Umbilical cord (tissue), 2 donors: ENCODE measurements at places on chromosomes 1 and 21. TPM values are rescaled to one million over a fixed set of nuclear protein-coding genes. Genes with fewer than 3 reads are reported as not detected.

The LDLRAD1 gene
- 0.72 TPM for total RNA-seq

The PLA2G2F gene
- 1.2 TPM for total RNA-seq

The CA6 gene
- not detected for total RNA-seq

The AZIN2 gene
- total RNA-seq, result 4.6 TPM

The PTPRU gene
- 35.2 TPM for total RNA-seq

The CLCA1 gene
- total RNA-seq, result 0.72 TPM

The HHAT gene
- total RNA-seq, result 6.3 TPM

DNA sequence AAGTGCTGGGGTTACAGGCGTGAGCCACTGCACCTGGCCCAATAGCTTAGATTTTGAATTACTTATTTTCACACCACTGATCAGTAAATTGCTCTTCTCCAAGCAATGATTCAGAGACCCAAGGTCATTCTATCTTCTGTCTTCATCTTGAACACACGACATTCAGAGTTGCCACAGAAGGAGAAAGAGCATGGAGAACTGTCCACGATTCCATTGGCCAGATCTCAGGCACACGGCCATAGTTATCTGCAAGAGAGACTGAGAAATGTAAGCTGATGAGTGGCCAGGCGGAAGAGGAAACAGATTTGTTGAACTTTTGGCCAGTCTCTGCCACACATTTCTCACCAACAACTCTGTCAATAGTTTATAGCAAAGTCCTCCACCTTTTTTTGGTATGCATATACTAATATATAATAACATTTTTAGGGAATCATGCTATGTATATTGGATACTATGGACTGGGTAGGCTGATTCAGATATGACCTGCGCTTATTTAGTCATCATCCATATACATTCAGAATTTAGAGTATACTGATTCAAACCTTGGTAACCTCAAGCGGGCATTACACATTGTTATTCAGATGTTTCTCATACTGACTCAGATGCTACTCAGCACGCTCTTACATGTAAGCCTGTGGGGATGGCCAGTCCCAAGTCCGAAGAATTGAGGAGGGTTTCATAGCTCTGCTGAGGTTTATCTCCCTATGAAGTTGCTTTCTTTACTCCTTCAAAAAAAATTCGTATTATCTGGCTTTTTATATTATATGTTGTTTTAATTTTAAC is 25.5 kb upstream of the CAP1 start:
- DNase-seq, result no peak

DNA sequence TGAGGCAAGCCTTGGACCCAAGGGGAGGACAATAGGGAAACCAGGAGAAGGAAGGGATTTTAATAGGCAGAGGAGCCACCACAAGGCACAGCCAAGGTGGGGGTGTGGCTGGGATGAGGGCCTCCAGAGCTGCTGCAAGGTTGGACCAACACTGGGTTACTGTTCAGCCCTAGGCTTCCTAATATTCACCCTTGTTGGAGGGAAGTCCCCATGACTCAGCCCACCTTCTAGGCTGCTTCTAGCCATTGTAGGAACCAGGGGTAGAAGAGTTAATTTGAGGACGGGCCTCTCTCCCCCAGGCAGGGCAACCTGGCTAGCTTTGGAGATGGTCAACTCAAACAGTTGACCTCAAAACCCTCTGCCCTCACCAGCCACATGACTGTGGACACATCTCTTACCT is 59.5 kb downstream of the KCNN3 start:
- no peak for DNase-seq

- DNase-seq, result no peak
Observed at GRCh38 chr1:112689196-112689841, 14.9 kb downstream of the MOV10 start.

DNA sequence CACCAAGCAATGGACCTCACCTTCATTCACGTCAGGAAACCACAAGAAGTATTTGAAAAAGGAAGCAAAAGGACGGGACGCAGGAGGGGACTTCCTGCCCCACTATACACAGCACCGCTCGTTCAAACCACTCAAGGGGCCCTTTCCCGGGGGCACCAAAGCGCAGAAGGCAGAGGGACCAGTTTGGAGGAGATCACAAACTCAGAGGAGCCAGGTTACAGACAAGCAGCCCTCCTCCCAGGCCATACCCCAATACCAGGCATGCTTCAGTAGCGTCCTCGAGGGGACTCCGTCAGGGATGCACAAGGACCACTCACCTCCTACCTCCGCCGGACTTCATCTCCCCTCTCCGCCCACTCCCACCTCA is 685 bp downstream of the CRTC2 start:
- no peak for DNase-seq

DNA sequence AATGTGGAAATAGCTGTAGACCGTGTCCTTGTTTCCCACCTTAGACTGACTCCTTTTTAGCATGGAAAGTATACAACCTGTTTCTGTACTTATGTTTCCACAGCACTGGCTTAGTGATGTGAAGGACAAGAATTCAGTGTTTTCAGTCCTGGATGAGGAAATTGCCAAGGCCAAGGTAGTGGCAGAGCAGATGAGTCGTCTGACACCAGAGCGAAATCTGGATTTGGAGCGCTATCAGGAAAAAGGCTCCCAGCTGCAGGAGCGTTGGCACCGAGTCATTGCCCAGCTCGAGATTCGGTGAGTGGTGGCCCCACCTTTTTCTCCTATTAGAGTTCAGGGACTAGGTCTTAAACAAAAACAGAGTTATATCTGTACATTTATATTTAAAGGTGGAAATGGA is 112.6 kb downstream of the MACF1 start:
- DNase-seq, result no peak

DNA sequence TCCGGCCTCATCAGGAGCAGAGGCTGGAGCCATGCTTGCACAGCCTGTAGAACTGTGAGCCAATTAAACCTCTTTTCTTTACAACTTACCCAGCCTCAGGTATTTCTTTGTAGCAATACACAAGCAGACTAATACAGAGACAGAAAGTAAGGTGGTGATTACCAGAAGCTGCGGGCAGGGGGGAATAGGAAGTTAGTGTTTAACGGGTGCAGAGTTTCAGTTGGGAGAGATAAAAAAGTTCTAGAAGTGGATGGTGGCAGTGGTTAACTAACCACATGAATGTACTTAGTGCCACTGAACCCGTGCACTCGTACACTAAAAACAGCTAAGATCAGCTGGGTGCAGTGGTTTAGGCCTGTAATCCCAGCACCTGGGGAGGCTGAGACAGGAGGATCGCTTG is 80.4 kb upstream of the TARDBP start:
- no peak for DNase-seq
